ENCODE measurements at places on chromosomes 6 and 20.

- no peak for DNase-seq
Observed at GRCh38 chr6:148109732-148110131, 232.9 kb upstream of the SASH1 start.

GRCh38 chr20:3768342-3769130 is 983 bp upstream of the ADISSP start:
- peak; percentile 35 for DNase-seq

GRCh38 chr20:35773154-35773751 is 1.4 kb downstream of the PHF20 start:
- no peak for DNase-seq

GRCh38 chr6:169469028-169469427 is 215.4 kb upstream of the THBS2 start:
- no peak for DNase-seq

GRCh38 chr20:59948212-59948611 is 8.0 kb downstream of the FAM217B start:
- no peak for DNase-seq

DNA sequence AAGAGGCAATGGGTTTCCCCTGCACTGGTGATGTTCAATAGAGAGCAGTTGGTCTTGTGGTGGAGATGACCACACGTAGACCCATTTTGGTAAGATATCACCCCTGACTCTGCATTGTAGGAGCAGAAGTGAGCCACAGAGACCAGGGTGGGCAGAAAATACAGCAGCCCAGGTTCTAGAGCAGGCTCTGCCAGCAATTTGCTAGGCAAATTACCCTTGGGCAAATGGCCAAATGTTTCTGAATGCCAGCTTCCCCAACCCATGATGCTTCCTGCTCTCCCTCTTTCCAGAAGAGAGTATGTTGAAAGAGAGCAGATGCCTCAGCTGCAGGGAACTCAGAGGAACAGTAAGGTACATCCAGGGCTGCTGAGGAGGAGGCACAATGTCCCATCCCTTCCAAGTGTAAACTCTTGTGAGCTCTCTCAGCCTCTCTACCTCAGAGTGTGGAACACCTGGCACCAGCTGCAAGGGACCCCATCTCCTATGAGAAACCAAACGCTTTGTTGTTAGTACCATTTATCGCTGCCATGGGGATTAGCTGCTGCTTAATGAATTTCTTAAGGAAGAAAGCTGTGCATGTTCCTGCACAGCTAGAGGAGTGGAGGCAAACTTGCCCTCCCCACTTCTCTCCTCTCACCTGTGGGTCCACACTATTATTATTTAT is 317.5 kb upstream of the MOCS1 start:
- no peak for DNase-seq

GRCh38 chr6:7914311-7914710 is 3.7 kb upstream of the TXNDC5 start:
- DNase-seq, result no peak

DNA sequence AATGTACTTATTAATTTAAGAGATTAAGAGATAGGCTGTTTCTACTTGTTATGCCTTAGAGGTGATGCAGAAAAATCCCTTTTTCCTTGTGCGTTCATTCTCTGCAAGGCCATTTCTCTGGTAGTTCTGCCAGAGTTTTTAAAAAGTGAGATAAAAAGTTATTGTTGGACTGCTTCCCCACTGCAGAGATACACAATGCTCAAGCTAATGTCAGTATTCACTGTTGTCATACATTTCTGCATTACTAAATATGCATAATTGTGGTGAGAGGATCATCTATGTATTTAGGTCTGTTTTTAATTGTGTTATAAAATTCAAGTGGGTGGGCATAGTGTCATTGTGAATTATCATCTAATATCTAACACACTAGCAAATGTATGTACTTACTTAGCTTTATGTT is 600.4 kb downstream of the HTR1B start:
- DNase-seq, result no peak

- DNase-seq, result peak; percentile 51
Observed at GRCh38 chr6:151240036-151240685, 394 bp downstream of the AKAP12 start.

DNA sequence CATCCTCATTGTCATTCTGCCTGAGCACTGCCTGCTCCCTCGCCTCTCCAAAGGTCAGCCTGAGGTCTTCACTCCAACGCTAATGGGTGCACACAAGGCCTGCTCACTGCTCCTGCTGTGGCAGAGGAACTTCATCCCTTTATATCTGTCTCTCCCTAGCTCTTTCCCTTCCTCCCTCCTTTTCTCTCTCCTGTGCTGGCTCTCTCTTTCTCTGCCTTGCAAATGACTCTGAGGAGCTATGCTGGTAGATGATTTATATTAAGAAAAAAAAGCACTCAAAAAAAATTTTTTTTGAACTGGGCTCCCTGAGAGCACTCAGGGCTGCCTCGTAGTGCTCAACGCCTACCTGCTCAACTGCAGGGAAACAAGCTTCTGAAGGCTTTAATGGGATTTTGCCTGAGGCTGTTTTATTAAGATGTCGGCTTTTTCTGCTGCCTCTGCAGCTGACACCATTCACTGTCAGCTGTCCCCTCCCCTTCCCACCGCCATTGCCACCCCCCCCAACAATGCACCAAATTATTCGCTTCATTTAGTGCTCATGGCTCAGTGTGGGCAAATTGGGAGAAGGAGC is 137.7 kb upstream of the DEFB112 start:
- no peak for DNase-seq

GRCh38 chr6:27250277-27251111 is 3.0 kb downstream of the PRSS16 start:
- DNase-seq, result no peak

- DNase-seq, result no peak
Observed at GRCh38 chr6:164812706-164813105, 496.7 kb downstream of the C6orf118 start.

DNA sequence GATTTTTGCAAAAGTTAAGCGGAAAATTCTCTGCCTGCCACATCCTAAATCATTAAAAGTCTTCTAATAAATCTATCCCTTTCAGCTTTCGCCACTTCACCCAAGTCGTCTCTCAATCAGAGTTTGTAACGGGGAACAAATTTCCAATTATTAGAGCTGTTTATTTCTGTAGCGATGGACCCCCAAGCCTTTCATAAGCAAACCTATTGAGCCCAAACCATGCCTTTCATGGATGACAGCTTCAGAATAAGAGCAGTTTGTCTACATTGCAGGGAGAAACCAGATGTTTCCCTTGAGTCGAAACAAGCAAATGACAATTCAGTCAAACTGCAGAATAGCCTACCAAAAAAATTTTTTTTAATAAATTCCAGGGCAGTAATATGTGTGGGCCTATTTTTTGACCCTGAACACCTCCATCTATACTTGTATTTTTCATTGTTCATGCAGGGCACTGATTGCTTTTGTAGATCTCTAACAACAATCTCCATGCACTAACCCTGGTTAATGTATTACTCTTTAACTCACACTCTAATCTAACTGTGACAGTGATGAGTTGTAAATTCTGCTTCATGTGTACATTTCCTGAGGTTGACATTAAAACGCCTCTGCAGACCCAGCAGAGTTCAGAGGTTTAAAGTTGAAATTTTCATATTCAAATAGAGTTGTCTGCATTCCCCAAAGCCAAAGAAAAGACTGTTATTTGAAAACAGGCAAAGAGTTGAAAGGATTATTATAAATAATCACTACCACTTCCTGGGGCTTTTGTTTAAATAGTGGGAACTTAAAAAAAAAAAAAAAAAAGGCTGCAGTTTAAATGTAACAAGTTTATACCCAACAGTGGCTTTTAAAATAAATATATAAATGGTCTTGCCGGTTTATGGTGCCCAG is 64.5 kb downstream of the ATP9A start:
- no peak for DNase-seq

DNA sequence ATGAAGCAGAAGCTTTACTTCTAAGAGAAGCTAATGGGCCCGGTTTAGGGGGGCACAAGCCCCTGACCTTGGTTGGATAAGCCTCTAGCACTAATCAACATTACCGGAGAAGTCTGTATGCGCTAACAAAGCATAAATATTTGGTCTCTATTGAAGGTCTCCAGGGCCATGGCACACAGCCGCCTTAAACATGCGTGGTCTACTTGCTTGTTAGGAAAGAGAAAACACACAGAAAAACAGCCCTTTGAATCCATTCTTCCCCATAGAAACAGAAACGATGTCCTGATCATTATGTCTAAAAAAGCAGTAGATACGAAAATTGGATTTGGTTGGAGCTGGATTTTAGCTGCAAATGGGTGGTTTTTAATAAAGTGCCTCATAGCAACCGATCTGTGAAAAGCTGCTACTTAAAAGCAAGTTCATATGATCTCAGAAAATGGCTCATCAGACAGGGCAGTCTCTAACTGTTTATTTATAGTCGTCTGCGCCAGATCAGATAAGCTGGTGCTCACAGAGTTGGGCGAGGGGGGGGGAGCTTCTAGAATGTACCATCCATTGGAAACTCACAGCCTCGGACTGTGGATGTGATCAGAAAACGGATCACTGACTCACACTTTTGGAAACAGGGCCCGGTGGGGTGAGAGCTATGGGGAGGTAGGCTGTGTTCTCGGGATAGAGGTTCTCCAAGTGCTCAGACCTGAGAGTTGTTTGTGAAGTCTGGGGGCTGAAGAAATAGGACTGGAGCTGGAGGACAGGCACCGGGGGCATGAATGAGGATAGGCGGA is 35.3 kb upstream of the APCDD1L start:
- no peak for DNase-seq

DNA sequence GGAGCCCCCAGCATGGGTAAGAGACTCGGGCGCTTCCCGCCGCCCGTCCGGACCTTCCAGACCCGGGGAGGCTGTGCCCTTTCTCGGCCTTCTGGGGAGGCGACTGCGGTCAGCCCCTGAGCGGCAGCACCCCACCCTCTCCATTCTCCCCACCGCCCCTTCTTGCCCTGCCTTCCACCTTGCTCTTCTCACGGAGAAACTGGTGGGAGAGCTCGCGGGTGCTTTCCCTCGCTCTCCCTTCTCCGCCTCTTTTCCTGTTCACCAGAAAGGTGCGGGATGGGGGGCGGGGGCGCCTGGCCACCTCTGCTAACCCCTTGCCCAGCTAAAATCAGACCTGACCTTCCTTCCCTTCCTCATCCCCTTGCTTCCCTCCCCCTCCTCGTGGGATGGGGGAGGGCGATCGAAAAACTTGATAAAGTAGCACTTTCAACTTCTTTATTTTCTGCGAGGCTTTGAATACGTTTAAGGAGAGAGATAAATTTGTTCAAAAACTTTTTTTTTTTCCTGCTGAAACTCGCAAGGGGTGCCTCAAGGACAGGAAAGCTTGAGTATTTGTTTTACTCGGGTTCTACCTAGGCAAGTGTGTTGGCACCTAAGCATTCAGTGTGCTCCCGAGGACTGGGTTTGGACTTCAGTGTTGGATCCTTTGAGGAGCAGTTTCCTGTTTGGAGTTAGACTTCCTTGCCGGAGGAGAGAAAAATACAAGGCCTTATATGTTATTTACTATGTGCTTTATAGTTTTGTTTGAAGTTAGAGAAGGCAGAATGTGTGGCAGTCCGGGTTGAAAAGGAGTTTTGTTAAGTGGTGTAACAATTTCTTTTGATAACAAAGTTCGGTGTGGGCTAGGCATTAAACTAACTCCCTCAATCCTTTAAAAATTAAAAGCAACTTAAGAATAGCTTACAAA is 897 bp downstream of the CD2AP start:
- no peak for DNase-seq

DNA sequence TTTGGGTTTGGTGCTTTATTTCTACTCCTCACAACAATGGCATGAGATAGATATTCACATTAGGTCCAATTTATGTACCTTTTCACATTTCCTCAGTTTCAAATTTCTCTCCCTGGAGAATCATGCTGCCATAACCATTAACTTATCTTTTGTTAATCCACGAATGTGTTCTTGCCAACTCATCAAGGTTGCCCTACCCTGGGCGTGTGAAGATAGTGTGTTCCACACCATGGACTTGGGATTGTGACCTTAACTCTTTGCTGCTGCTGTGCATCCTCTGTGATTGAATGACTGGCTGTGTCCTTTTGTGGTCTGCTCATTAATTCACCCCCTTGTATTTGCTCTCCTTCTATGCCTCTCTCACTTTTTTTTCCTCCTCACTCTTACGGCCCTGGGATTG is 34.2 kb upstream of the SNRPB2 start:
- no peak for DNase-seq

- no peak for DNase-seq
Observed at GRCh38 chr6:122400121-122400450, 634 bp downstream of the HSF2 start.

- no peak for DNase-seq
Observed at GRCh38 chr6:108944071-108944470, 95.8 kb downstream of the ARMC2 start.

All from smooth muscle cell of the brain vasculature (primary cell).